Activated CD8-positive, alpha-beta memory T cell treated with anti-CD3 and anti-CD28 coated beads for 4 hours (primary cell): ENCODE measurements at places on chromosomes 4 and X.

- DNase-seq: no peak
Measured at GRCh38 chr4:169803413-169803812, 45.7 kb upstream of the HPF1 start.

- no peak for DNase-seq
Measured at GRCh38 chrX:150239946-150240642, 123.0 kb upstream of the MAMLD1 start.

DNA sequence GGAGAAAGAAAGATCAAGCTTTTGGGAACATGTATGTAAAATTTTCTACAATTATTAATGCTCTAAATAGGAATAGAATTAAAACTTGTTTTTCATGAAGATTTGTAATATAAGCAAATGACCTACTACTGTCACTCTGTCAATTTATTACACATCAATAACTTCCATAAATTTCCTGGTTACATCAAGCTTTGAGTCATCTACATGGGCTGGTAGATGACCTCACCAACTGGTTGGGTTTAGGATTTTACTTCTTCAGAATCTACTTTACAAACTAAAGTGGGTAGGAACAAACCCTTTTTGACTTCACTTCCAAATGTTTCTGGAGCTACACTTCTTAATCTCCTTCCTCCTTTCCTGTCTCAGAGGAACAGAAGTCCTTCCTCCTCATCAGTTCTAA lies 12.0 kb upstream of the LRAT start:
- DNase-seq: no peak

DNA sequence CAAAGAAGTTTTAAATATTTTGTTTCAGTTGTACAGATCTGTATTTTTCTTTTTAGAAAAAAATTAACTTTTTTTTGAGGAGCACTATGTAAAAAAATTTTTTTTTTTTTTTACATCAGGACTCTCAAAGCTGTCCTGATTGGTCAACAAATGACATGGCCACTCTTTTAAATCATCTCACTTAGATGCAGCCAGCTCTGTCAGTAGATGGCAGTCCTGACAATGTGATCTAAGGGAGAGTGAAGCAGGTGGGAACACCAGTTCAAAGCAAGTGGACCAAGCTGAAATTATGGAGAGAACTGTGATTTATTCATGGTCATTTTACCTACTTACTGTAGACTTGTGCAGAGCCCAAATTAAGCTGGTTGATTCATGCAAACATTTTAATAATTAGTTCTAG lies 174.7 kb upstream of the GPRIN3 start:
- DNase-seq: no peak

DNA sequence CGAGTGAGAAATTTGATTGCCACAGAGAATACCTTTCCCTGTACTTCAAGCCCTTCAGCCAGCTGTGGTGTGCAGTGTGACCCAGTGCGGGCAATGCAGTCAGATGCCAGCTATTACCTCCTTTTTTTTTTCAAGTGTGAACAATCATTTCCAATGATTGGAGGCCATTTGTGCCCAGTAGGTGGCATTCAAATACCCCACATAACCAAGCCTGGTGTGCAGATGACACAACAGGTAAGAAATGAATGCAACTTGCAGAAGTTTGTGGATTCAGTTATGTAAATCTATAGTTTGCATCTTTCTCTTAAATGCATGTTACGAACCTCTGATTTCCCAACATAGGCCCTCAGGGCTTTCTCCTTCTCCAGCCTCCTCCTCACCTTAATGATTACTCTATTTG lies 98.0 kb downstream of the CLCN4 start:
- DNase-seq: no peak

GRCh38 chrX:136961594-136962135 lies 72.1 kb downstream of the GPR101 start:
- DNase-seq: no peak

DNA sequence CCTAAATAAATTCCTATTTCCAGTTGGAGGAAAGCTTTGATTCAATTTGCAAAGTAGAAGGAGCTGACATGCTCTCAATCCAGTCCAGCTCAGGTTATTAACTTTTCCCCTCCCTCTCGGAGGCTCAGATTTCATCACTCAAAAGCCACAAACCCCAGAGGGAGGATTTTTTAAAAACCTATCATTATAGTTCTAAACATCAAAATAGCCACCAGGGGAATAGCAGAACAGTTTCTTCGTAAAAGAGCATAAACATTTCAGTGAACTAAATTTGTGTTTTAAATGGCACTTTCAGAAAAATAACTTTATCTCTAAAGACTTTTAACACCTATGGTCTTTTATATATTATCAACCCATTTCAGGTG lies 8.8 kb downstream of the GPRIN3 start:
- DNase-seq: no peak

DNA sequence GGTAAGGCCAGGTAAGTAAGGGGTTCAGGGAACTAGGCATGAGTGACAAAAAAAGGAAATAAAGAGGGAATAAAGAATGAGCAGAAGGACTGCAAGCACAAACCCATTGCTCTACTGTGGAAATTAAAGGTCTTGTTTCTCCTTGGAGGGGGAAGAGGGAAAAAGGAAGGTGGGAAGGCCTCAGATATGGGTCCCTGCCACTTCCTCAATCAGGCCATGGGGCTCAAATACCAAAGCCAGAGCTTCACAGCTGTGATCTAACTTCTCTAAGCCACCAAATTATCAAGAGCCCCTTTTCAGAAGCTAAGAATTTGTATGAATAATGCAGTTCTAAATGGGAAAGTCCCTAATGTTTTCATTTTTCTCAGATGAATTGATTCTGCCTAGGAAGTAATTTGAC lies 4.7 kb downstream of the USP51 start:
- no peak for DNase-seq

GRCh38 chr4:86482306-86483172 lies 111.6 kb upstream of the PTPN13 start:
- DNase-seq: no peak
